ENCODE measurements at places on chromosomes 7 and 10.
A peak's percentile ranks its signal among the peaks of the same experiment; 100 is the strongest.

DNA sequence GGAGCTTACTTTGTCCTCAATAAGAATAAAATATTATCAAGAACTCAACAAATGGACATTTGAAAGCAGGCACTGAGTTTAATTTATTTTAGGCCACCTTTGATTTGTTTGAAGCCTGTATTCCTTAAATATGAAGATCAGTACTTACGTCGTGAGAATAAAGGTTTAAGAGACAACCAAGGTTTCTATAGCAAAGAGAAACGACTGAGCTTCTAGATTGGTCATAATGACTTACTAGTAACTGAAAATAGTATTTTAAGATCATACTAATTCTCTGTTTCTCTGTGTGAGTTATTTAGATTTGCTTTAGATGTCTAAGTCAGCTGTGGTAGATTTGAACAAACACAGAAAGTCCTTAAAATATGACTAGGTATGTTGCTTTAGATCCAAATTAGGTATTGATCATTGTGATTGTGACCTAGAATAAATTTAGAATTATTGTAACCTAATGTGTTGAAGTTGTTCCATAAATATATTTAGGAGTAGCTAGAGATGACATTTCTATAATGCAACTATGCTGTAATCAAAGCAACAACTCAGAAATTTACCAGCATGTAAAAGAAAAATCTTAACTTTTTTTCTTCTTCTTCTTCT, 2.4 kb upstream of the GLCCI1 start:
- DNase-seq = no peak

DNA sequence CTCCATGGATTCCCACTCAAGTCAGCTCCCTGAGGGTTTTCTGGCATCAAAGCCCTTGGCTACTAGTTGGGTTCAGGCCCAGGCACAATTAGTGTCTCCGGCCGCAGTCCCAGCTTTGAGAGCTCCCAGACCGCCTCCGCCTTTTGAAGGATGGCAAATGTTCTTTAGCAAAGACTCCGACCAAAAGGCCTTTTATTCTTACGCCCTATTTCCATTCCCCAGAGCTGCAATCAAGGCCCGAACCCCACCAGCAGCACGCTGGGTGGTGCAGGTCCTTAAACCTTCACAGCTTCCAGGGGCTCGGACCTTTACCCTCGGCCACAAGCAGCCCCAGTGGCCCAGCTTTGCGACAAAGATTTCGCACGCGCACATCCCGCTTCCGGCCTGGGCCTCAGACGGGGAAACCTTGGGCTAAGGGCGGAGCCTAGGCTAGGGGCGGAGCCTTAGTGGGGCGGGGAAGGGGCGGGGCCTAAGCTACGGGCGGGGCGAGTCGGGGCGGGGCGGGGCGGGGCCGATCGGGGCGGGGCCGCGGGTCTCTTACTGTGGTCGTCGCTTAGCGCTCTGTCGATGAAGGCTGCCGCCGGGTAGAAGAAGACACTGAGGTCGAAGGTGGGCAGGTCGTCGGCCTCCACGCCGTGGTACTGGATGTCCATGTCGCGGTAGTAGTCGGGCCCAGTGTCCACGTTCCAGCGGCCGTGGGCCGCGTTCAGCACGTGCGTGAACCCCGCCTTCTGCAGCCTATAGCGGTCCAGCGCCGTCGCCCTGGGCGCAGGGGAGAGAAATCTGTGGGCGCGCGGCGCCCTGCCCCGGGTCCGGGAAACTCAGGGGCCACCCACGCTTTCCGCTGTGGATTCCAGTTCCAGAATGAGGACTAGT, 68.0 kb upstream of the SAMD8 start:
- DNase-seq = no peak

- DNase-seq = no peak
Measured at GRCh38 chr7:18430810-18431209, 64.7 kb upstream of the HDAC9 start.

DNA sequence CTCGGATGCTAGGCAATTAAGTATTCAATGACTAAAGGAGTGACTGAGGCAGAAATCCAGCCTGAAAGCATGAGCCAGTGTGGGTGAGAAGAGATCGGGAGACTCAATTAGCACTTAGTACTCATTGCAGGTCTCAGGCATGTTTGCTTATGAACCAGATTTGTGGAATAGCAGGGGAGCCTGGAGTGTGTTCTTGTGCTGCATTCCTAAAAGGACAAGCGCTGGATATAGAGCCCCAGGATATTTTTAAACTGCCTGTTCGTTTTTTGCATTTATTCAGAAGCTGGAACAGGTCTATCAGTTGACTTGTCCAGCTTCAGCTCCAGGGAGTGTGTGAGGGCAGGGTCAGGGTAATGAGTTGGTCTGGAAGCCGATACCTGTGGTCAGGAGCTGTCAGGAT, 120.3 kb downstream of the BMPER start:
- no peak for DNase-seq

- peak; percentile 85 for DNase-seq
Measured at GRCh38 chr7:46515844-46516590, 594.9 kb upstream of the IGFBP3 start.

DNA sequence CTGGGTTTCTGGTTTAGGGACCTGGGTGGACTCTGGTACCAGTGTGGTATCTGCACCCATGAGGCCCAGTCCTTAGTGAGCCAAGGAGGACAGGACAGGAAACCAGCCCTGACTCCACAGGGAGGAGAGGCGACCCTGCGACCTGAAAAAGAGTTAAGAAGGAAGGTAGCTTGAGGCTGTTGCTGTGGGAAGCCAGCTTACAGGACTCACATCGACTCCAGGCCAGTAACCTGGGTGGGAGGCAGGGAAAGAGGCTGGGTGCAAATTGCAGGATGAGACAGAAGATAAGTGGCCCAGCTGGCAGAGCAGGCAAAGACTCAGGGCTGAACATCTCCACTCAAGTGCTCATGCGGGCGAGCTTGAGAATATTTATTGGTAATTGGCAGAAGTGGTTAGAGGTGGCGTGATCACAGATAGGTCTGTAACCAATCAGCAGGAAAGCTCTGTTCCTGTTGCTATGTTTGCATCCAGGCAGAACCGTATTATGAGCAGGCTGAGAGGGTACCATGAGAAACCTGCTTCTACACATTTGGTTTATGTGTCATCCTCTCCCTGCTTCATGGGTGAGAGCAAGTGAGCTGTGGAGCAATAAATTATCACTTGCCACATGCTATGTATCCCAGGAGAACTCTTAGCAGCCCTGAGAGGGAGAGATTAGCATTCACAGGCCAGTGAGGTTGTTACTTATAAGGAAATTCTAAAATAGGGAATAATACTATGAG, 11.0 kb downstream of the TLL2 start:
- DNase-seq = no peak

GRCh38 chr10:77592510-77592909, 45.1 kb downstream of the KCNMA1 start:
- no peak for DNase-seq

GRCh38 chr7:2893411-2893861, 49.3 kb upstream of the GNA12 start:
- peak; percentile 42 for DNase-seq

- DNase-seq = no peak
Measured at GRCh38 chr10:21919117-21919516, 84.4 kb downstream of the DNAJC1 start.

DNA sequence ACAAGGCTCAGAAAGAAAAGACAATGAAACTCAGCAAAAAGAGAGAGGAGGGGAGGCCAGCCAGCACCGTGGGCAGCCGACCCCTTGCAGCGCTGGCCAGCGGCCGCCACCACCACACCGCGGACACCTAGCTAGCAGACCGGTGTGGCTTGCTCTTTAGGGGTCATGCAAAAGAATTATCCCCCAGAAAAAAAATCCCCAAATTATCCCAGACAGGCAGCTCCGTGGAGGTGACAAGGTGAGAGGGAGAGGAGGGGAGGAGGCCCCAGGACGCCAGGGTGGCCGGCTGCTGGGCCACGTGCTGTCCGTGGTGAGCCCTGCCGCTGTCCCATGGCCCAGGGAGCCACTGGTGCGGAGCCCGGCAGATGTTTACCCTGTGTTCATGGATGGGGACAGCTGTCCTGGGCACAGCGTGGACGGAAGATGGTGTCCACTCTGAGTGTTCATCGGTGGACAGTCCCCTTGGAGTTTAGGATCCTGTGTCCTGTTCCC, 16.5 kb downstream of the YKT6 start:
- DNase-seq = no peak

DNA sequence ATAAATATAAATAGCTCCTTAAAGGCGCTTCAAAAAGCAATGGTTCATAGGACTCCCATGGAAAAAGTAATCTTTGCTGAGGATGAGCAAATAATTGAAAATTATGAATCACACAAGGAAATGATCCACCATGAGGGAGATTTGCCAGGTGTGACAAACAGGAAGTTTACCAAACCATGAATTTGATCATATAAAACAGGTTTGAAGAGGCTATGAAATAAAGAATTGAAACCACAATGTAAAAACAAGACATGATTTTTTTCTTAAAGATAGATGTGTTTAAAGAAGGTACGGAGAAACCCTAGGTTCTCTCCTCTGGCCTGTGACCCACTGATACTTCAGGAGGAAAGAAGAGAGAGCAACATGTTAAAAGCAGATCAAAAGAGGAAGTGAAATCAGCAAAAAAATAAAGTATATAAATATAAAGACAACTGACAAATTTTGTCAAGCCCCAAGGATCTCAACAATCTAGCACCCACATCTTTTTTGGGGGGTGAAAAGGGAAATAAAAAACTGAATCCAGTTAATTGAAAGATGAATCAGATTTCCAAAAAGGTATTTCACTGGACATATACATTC, 111.3 kb upstream of the ASAH2 start:
- DNase-seq = peak; percentile 5
